Activated naive CD8-positive, alpha-beta T cell treated with anti-CD3 and anti-CD28 coated beads, Interleukin-2, amount 10 ng/mL, durations not matched to agents 7 days and 5 days (primary cell): ENCODE measurements at places on chromosomes 1 and 21. TPM values are rescaled to one million over a fixed set of nuclear protein-coding genes. Genes with fewer than 3 reads are reported as not detected.
A peak's percentile ranks its signal among the peaks of the same experiment; 100 is the strongest.

UQCRHL gene
- total RNA-seq = 1.8 TPM

GRCh38 chr1:200354243-200354642 lies 55.6 kb downstream of the ZNF281 start:
- H3K27ac ChIP-seq = no peak overlapping the region
- H3K36me3 ChIP-seq = peaks cover 4% of the 10 kb centered on the region
- no peaks in the 10 kb centered on the region for H3K27me3 ChIP-seq
- H3K4me3 ChIP-seq = peak overlapping the region; percentile 12

IL22RA1 gene
- total RNA-seq = not detected

LY9 gene
- 73.6 TPM for total RNA-seq

DNA sequence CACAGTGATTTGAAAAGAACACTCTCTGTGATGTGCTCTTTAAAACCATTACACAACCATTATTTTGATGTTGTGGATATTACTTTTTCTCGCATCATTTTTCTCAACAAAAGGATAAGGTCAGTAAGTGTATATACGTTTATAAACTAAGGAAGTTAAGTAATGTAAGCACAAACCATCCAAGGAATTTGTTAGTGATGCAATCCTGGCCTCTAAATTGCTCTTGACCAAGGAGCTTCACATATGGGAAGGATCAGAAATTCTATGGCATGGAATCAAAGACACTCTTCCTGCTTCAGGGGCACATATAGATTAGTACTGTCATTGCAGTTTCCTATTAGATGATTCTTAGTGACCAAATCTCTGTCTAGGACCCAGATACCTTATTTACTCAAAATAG lies 3.6 kb upstream of the PPP2R5A start:
- peaks cover 3% of the 10 kb centered on the region for H3K27me3 ChIP-seq
- peaks cover 3% of the 10 kb centered on the region for H3K36me3 ChIP-seq
- no peak for DNase-seq
- no peak overlapping the region for H3K27ac ChIP-seq
- H3K4me1 ChIP-seq = peaks cover 10% of the 10 kb centered on the region
- no peak overlapping the region for H3K4me3 ChIP-seq

DNA sequence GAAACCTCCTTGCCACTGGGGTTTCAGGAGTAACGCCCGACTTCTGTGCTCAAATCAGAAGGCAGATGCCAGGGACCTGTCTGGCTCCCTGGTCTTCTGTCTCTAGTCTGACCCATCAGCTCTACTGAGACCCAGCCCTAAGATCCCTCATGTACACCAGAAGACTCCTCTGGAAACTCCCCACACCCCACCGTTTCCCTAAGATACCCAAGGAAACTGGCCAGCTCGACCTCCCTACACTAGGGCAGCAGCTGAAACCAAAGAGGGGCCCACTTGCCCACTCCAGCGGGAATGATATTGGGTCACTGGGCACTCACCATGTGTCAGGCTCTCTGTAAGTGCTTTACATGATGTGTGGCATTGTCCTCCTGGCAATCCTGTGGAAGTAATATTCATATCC lies 469 bp upstream of the S100A16 start:
- no peak for DNase-seq
- H3K4me1 ChIP-seq = no peaks in the 10 kb centered on the region
- peaks cover 4% of the 10 kb centered on the region for H3K27me3 ChIP-seq
- H3K36me3 ChIP-seq = no peaks in the 10 kb centered on the region
- no peak overlapping the region for H3K27ac ChIP-seq
- no peak overlapping the region for H3K4me3 ChIP-seq

DNA sequence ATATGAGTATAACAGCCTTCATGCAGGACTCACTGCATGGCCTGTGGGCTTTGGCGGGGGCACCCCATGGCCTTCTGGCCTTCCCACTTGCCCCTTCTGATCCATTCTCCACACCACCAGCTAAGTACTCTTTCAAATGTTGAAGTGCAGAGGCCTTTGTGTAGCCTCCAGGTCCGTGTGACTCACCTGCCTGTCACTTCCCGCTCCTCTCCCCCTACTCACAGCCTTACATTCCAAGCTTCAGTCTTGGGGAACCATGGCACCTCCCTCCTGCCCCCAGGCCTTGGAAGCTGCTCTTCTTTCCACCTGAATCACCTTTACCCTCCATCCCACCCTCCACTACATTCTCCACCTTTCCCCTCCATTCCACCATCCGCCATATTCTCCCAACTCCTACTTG lies 69.6 kb downstream of the PGM1 start:
- H3K27me3 ChIP-seq = no peaks in the 10 kb centered on the region
- peaks cover 31% of the 10 kb centered on the region for H3K36me3 ChIP-seq
- no peak overlapping the region for H3K27ac ChIP-seq
- H3K4me3 ChIP-seq = no peak overlapping the region

- no peak for DNase-seq
- no peaks in the 10 kb centered on the region for H3K4me1 ChIP-seq
- H3K27me3 ChIP-seq = no peaks in the 10 kb centered on the region
- no peaks in the 10 kb centered on the region for H3K36me3 ChIP-seq
- no peak overlapping the region for H3K4me3 ChIP-seq
Measured at GRCh38 chr1:201666102-201666501, 127.2 kb downstream of the NAV1 start.

CA6 gene
- total RNA-seq = 41.8 TPM

DNA sequence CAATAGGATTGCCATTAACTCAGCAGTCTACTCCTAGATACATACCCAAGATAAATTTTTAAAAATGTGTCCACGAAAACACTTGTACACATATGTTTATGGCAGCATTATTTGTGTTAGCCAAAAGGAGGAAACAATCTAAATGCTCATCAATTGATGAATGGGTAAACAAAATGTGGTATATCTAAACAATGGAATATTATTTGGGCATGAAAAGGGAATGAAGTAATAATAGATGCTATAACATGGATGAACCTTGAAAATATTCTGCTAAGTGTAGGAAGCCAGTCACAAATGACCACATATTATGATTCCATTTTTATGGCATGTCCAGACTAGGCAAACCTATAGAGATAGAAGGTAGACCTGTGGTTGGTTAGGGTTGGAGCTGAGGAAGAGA lies 34.3 kb downstream of the CFHR5 start:
- H3K27ac ChIP-seq = no peak overlapping the region
- H3K36me3 ChIP-seq = no peaks in the 10 kb centered on the region
- no peaks in the 10 kb centered on the region for H3K27me3 ChIP-seq
- DNase-seq = no peak
- H3K4me3 ChIP-seq = no peak overlapping the region

- H3K4me3 ChIP-seq = peak overlapping the region; percentile 85
- no peaks in the 10 kb centered on the region for H3K27me3 ChIP-seq
- peaks cover 34% of the 10 kb centered on the region for H3K4me1 ChIP-seq
- no peak for DNase-seq
- peak overlapping the region; percentile 86 for H3K27ac ChIP-seq
Measured at GRCh38 chr1:52366517-52366827, 467 bp upstream of the CC2D1B start.
